ENCODE measurements at places on chromosomes 4 and X.

GRCh38 chrX:21744721-21745120, 13.2 kb downstream of the SMPX start:
- no peak for DNase-seq

GRCh38 chr4:83128240-83128929, 13.9 kb upstream of the PLAC8 start:
- no peak for DNase-seq

DNA sequence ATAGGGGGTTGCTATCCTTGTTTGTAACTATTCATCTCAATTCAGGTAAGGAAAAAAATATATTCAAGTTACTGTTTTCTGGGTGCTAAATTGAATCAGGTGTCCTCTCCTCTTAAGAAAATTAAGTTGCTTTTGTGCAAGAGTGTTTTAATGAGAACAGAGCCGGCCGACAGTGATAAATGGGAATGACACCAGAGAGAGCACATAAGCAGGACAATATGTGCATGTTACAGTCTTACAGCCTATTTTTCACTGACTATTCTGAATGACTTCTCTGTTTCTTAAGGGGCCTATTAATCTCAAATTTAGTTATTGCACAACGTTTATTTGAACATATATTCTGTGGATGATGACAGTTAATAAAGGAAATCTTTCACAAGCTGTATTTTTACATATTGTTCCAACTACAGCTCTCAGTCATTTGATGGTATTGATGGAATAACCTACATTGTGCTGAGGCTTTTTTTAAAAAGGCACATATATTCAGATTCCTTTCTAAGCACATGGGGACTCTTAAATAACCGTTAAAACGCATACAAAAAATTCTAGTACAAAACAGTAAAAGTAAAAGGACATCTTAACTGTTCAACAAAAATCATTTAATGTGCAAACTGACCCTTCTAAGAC, 68.4 kb downstream of the SLC10A7 start:
- peak; percentile 23 for DNase-seq

DNA sequence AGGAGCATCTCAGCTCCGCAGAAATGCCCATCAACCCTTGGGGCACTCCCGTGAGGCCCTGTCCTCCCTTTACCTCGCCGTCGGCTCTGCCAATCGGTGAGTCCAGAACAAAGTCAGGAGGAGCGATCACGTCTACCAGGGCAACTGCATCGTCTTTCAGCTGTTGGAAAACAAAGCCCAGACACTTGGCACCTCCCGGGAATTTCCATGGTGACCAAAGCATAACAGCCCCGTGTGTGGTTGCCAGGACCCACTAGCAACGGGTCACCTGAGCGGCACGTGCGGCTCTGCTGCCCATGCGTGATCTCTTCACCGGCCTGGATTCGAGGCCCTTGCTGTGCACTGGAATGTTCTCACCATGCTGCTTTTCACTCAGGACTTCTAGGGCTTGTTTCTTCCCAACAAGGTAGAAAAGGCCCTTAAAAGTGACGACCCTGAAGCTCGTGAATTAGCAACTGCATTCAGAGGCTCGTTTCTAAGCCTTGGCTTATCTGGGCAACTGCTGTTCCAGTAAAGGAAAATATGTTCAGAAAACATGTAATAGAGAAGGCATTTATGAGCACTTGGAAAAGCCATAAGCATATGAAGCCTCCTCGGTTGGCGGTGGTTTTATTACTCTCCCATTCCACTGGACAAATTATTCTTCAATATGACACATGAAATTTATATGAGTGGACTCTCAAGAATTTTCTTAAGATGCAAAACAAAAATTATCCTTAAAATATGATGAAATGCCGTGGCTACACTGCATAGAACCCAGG, 69.5 kb downstream of the ACOX3 start:
- no peak for DNase-seq

DNA sequence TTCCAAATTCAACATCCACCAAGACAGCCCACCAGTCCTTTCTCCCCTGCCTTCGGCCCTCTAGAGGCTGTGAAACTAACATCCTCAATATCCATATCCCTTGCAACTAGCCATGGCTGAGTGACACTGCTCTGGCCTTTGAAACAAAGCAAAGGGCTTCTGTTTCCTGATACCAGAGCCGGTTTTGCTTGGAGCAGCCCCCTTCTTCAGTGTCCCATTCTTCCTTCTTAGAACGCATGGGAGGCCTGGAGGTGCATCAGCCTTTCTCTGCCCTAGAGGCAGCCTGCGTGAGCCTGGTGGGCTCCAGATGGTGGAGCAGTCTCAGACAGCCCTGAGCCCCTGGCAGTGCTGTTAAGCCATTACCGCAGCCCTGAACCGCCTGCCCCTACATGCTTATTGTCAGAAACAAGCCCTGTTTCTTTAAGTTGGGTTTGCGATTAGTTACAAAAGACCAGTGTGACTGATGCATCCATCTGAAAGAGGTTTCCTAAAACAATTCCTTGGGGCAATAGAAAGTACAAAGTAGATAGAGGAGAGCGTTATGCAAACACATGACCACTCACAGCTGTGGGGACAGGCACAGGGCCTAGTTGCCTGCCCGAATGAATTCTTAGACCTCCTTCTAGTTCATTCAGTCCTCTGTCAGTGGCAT, 74.1 kb downstream of the EVC start:
- no peak for DNase-seq

All from SK-N-DZ (cell line).